Karpas-422 (cell line): ENCODE measurements at places on chromosomes 7 and 10. TPM values are rescaled to one million over a fixed set of nuclear protein-coding genes. Genes with fewer than 3 reads are reported as not detected.

DNA sequence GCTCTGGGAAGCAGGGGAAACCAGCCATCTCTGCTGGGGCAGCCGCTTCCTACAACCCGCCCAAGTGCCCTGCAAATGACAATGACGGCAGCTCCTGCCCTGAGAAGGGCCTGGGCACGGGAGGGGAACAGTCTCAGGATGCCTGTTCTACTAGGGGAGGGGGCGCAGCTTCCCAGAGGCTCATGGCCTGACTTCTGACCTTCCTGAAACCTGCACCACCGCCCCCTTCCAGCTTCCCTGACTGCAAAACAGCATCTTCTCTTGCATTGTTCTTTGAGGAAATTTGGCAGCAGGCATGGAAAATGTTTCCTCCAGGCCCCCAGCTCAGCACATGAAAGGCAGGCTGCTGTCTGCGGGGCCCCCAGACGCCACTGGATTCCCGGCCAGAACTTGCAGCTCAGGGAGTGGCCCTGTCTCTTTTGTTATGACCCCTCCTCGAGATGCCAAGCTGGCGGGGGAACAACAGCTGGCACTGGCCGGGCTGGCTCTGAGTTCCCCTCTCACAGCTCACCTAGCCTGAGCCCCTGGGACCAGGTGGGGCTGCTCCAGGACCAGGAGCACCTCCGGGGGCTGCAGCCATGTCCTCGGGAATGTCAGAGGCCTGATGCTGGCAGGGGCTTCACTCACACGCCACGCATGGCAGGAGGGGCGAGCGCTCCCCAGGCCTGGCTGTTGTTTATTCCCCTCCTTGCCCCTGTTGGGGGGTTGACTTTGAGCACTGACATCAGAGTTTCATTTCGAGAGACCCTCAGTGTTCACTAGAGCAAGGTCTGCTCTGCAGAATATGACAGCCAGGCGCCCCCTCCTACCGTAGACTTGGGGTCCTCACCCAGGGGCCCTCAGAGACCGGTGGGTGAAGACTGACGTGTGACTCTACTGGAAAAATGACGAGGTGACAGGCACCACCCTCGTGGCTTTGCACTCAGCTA, 62.7 kb downstream of the CALML3 start:
- H3K27ac ChIP-seq, result no peak overlapping the region
- no peaks in the 10 kb centered on the region for H3K27me3 ChIP-seq
- H3K4me3 ChIP-seq, result no peak overlapping the region
- DNase-seq, result no peak

- no peaks in the 10 kb centered on the region for H3K27me3 ChIP-seq
- H3K36me3 ChIP-seq, result no peaks in the 10 kb centered on the region
- H3K4me1 ChIP-seq, result no peaks in the 10 kb centered on the region
Measured at GRCh38 chr7:157793973-157794745, 457.4 kb downstream of the DNAJB6 start.

DNA sequence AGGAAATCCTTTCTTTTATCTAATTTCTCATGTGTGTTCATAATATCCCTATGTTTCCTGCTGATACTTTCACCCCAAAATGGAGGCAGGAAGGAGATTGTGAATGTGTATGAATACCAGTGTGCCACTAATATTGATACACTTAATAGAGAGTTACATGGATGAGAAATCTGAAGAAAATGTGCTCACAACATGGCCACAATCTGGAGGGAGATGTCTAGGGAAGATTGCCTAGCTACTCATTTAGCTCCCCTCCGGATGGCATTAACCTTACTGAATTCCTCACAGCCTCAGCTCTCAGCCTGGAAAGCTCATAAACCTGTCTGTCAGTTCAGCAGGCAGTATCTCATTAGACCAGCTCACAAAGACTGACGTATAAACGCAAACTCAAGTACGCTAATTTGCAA, 23.4 kb upstream of the DMTF1 start:
- H3K4me1 ChIP-seq, result no peaks in the 10 kb centered on the region
- no peak overlapping the region for H3K27ac ChIP-seq
- H3K36me3 ChIP-seq, result no peaks in the 10 kb centered on the region

GRCh38 chr10:58784361-58784760, 271.7 kb downstream of the BICC1 start:
- no peak for DNase-seq
- H3K36me3 ChIP-seq, result no peaks in the 10 kb centered on the region
- H3K4me1 ChIP-seq, result no peaks in the 10 kb centered on the region
- no peak overlapping the region for H3K4me3 ChIP-seq
- H3K27me3 ChIP-seq, result no peaks in the 10 kb centered on the region

DNA sequence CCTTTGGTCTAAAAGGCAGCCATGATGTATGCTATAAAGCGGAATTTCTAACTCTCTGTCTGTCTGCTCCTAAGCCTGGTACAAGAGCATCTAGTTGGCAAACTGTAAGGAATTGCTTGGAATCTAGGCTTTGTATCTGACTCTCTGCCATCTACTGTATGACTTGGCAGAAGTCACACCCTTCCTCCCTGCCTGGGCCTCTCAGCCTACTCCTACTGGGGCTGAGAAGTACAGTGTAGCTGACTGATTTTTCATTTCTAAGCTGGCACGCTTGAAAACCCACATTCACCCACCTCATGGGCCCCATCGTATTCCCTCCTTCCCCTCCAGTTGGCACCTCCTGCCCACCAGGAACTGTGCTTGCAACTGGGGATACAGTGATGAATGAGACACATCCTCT, 435.2 kb downstream of the PLXNA4 start:
- no peak overlapping the region for H3K4me3 ChIP-seq
- DNase-seq, result no peak
- H3K27me3 ChIP-seq, result 0 out of 2 replicates have a peak, but pooled peaks cover 3% of the 10 kb centered on the region
- H3K36me3 ChIP-seq, result no peaks in the 10 kb centered on the region
- peaks cover 46% of the 10 kb centered on the region for H3K4me1 ChIP-seq
- no peak overlapping the region for H3K27ac ChIP-seq

DNA sequence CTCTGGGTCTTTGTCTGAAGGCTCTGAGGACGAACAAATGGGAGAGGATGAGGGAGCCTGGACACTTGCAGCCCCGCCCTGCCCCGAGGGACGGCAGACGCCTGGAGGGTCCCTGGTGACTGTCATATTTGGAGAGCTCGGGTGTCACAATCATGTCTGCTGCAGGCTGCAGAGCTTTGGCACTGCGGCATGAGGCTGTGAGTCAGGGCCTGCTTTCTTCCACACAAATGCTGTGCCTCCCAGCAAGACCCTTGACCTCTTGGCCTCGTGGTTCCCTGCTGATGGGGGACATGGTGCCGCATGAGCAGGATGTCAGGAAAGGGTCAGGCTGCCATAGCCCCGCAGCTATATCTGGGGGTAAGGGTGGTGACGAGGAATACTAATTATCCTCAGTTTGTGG, 64.9 kb upstream of the PPIF start:
- peaks cover 8% of the 10 kb centered on the region for H3K36me3 ChIP-seq
- H3K27ac ChIP-seq, result peak overlapping the region; percentile 93
- no peaks in the 10 kb centered on the region for H3K27me3 ChIP-seq

DNA sequence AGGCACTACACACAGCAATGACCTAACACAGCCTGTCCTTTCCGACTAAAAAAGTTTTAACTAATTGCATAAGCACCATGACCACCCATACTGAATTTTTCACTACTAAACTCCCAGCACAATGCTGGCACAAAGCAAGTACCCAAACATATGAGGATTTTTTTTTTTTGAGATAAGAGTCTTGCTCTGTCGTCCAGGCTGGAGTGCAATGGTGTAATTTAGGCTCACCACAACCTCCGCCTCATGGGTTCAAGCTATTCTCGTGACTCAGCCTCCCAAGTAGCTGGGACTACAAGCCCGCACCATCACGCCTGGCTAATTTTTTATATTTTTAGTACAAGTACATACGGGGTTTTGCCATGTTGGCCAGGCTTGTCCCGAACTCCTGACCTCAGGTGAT, 5.1 kb downstream of the UBE2H start:
- H3K4me3 ChIP-seq, result no peak overlapping the region
- peaks cover 21% of the 10 kb centered on the region for H3K36me3 ChIP-seq
- no peak overlapping the region for H3K27ac ChIP-seq
- peaks cover 37% of the 10 kb centered on the region for H3K4me1 ChIP-seq

GRCh38 chr7:96080027-96080426, 241.9 kb downstream of the SLC25A13 start:
- H3K4me3 ChIP-seq, result no peak overlapping the region
- no peak overlapping the region for H3K27ac ChIP-seq
- no peaks in the 10 kb centered on the region for H3K27me3 ChIP-seq
- H3K4me1 ChIP-seq, result peaks cover 5% of the 10 kb centered on the region
- H3K36me3 ChIP-seq, result no peaks in the 10 kb centered on the region
- no peak for DNase-seq

GRCh38 chr10:77577666-77578229, 59.9 kb downstream of the KCNMA1 start:
- no peaks in the 10 kb centered on the region for H3K36me3 ChIP-seq
- H3K27me3 ChIP-seq, result no peaks in the 10 kb centered on the region
- peaks cover 22% of the 10 kb centered on the region for H3K4me1 ChIP-seq
- no peak overlapping the region for H3K27ac ChIP-seq
- no peak for DNase-seq

DNA sequence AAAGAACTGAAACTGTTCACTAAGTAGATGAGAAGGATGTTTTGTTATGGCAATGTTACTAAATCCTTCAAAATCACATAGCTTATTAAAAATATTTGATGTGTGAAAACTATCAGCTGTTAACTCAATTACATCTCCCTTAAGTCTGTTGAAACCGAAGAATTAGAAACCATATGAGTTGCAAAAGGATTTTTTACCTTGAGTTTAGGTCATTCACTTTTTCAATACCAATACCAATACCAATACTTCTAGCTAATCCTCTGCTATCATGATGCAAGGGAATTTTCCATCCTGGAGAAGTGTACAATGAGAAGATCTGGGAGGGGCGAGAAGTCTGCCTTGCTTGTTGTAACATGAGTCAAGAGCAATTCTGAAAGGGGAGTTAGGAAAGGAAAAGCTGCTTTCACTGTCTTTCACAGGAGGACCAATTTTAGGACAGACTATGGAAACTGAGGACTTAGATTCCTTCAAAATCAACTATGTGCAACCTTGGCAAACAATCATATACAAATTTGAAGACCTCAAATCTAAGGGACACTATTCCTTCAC, 199.7 kb downstream of the IMMP2L start:
- H3K4me1 ChIP-seq, result no peaks in the 10 kb centered on the region
- H3K27me3 ChIP-seq, result no peaks in the 10 kb centered on the region
- no peak overlapping the region for H3K27ac ChIP-seq
- no peak for DNase-seq

- no peak overlapping the region for H3K27ac ChIP-seq
- no peaks in the 10 kb centered on the region for H3K36me3 ChIP-seq
- no peaks in the 10 kb centered on the region for H3K4me1 ChIP-seq
- H3K4me3 ChIP-seq, result no peak overlapping the region
- no peaks in the 10 kb centered on the region for H3K27me3 ChIP-seq
Measured at GRCh38 chr10:64682043-64682442, 1160.8 kb downstream of the REEP3 start.

GRCh38 chr10:76456197-76456596, 1024.8 kb downstream of the LRMDA start:
- no peaks in the 10 kb centered on the region for H3K27me3 ChIP-seq
- no peaks in the 10 kb centered on the region for H3K36me3 ChIP-seq
- no peak for DNase-seq
- H3K4me3 ChIP-seq, result no peak overlapping the region
- H3K4me1 ChIP-seq, result no peaks in the 10 kb centered on the region
- H3K27ac ChIP-seq, result no peak overlapping the region

DNA sequence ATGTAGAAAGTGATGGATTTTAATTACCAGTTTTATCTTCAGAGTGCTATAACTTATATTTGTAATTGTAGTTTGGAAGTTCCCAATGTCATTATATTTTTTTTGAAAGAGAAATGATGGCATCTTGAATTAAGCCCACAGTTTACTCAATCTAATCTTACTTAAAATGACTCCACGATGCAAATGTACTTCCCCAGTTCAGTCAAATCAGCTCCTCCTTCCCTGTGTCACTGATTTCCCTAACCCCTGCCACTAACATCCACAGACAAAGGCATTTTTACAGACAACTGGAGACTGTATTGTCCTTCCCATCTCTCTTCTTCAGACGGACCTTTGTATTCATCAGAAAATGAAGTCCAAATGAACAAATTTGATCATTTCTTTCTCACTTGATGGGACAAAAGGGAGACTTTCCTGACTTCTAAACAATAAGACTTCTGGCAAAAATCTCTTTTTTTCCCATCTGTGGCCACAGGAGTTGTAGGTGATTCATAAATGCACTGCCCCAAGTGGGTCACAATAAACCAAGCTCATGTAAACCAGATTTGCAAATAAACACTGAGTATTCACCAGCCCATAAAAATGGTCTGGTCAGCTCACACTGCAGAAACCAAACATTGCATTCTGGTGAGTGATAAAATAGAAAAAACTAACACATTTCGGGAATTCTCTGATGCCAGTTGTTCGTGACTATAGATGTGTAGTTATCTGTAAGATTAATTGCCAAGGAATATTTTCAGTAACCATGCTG, 162.9 kb downstream of the FANK1 start:
- no peak overlapping the region for H3K27ac ChIP-seq
- H3K4me1 ChIP-seq, result peaks cover 12% of the 10 kb centered on the region
- H3K36me3 ChIP-seq, result no peaks in the 10 kb centered on the region
- no peak overlapping the region for H3K4me3 ChIP-seq
- DNase-seq, result peak; percentile 51
- H3K27me3 ChIP-seq, result no peaks in the 10 kb centered on the region

GRCh38 chr7:158891922-158892321, 35.6 kb downstream of the DYNC2I1 start:
- H3K4me3 ChIP-seq, result no peak overlapping the region
- H3K27me3 ChIP-seq, result no peaks in the 10 kb centered on the region
- H3K27ac ChIP-seq, result no peak overlapping the region
- no peak for DNase-seq
- peaks cover 32% of the 10 kb centered on the region for H3K36me3 ChIP-seq
- peaks cover 6% of the 10 kb centered on the region for H3K4me1 ChIP-seq

DNA sequence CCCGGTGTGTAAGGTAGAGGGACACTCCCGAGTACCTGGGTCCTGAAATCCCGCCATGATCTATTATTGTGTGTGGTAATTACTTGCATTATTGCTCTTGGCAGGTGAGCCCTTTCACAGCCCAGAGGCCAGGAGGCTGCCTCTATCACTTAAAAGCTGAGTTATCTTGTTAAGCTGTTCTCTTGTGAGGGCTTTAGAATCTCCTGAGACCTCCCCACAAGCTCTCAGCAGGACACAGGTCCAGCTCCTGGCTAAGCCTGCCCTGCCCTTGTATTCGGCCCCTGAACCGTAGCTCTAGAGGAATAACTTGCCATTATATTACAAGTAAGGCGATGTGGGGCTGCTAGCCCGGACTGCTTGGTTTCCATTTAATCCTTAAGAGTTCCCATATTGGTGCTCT, 13.9 kb downstream of the SND1 start:
- H3K4me3 ChIP-seq, result no peak overlapping the region
- no peak overlapping the region for H3K27ac ChIP-seq
- H3K4me1 ChIP-seq, result peaks cover 36% of the 10 kb centered on the region
- H3K27me3 ChIP-seq, result no peaks in the 10 kb centered on the region

Gene SEC31B
- total RNA-seq, result 23.6 and 26.6 TPM in 2 replicates

Gene ENKUR
- not detected in 2 replicates for total RNA-seq

Gene CLEC5A
- not detected in 2 replicates for total RNA-seq

Gene NOS3
- total RNA-seq, result 59.8 and 62.5 TPM in 2 replicates
